CD4-positive, alpha-beta T cell treated with Interleukin-12 subunit alpha and Interleukin-12 subunit beta, for 1 hour (primary cell): ENCODE measurements at places on chromosomes 6 and 20.

DNA sequence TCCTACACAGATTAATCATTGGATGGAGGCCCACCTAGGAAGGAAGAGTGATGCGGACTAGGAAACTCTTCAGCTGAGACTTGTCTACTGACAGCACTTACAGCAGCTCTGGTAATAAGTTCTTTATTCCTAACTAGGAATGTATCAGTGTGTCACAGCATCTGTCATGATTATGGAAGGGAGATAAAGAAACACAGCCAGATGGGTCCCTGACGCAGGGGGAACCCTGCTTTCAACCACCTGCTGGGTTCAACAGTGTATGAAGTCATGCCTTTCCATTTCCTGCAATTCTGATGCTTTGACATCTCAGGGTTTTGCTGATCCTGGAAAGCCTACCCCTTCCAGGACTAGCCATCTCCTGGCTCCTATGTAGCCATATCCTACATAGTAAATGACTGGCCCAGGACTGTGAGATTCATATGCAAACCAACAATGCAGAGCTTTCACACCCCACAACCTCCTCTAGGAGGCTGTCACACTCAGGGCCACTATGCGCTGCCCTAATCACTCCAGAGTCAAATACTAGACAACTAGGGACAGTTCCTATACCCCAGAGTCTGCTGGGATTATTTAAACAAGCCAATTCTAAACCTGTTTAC lies 29.0 kb upstream of the MANEA start:
- no peak for DNase-seq

GRCh38 chr6:78995946-78996345 lies 82.1 kb downstream of the PHIP start:
- DNase-seq, result no peak

DNA sequence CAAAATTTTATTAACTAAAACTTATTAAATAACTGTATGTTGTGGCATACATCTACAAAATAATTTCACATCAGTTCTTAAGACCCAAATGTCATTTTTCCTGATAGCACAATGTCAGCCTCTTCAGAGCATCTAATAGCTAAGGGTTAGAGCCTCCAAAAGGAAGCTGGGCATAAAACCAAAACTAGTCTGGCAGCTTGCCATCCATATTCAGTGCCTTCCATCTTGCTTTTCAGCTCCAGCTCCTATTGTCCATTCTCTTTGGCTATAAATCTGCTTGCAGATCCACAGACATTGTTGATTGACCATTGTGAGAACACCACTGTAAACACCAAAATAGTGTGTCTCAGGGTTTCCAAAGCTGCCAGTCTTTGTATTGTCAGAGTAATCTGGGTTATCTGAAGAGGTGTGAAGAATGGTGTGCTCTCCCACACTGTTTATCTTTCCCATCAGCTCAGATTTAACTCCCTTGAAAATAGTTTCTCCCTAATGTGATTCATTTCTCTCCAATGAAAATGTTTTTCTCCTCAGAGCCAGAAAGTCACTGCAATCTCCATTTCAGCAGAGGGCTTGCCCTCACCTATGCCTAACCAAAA lies 154.8 kb upstream of the KCNQ5 start:
- DNase-seq, result no peak

DNA sequence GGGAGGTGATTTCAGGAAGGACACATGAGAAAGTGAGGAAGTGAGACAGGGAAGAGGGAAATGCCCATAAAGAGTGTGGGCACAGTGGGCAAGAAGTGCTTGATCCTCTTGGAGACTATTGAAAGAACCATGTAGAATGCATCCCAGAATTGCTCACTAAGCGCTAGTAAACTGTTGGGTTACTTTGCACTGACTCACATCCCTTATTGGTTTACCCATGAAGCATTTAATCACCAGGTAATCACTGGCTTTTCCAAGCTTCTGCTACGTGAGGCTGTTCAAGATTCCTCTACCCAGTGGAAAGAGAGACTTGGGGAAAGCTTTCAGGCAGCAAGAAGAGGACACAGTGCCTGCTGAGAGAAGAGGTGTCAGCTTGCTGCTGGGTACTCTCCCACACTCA lies 410.0 kb upstream of the JAG1 start:
- DNase-seq, result no peak

- DNase-seq, result no peak
Measured at GRCh38 chr6:39114388-39114703, 640 bp downstream of the SAYSD1 start.

- DNase-seq, result no peak
Measured at GRCh38 chr6:135871878-135872277, 20.4 kb downstream of the PDE7B start.

DNA sequence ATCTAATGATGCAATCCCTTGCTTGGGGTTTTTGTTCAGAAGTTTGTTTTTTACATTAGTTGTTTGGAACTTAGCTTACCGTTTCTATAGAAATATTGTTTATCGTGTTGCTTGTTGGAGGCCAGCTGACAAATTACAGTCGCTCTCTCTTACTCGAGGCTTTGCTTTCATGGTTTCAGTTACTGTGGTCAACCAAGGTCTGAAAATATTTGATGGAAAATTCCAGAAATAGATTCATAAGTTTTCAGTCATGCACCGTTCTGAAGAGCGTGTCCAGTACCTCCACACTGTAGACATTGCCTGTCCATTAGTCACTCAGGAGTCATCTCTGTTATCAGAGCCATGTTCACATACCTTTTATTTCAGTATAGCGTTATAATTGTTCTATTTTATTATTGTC lies 47.9 kb downstream of the DEK start:
- DNase-seq, result no peak
